ENCODE measurements at places on chromosomes 4 and X.

- no peak for DNase-seq
Observed at GRCh38 chr4:85938062-85938461, 421.8 kb downstream of the MAPK10 start.

DNA sequence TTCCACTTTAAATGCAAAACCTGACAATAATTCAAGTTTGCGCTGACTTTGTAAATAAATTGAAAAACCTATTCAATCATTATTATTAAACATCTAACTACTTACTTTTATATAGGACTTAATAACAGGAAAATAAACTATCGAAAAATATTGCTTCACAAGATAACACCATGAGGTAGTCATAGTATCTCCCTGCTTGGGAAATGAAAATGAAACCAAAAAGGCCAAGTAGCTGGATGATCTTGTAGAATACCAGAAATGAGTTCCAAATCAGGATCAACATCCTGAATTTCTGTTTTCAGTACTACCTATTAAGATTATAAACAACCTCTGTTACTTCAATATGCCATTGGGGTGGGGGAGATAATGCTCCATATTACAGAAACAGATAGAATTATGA, 58.9 kb downstream of the CHIC2 start:
- no peak for DNase-seq

GRCh38 chr4:1041147-1041935, 29.9 kb downstream of the FGFRL1 start:
- DNase-seq, result no peak

DNA sequence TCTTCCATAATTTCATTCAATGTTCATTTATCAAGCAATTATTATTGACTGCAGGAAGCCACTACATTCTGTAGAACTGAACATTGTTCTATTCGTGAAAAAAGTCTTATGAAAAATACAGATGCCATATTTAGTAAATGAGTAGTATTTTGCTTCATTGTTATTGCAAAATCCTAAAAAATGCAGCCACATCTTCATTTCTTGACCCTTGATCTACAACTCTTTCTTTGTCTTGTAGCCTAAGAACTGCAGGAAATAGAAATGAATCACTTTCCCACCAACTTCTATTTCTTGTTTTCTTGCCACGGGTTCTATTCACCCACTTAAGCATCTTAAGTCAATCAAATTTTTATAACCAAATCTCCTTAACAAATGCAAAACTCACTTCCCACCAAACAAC, 63.3 kb downstream of the KCNIP4 start:
- DNase-seq, result no peak

DNA sequence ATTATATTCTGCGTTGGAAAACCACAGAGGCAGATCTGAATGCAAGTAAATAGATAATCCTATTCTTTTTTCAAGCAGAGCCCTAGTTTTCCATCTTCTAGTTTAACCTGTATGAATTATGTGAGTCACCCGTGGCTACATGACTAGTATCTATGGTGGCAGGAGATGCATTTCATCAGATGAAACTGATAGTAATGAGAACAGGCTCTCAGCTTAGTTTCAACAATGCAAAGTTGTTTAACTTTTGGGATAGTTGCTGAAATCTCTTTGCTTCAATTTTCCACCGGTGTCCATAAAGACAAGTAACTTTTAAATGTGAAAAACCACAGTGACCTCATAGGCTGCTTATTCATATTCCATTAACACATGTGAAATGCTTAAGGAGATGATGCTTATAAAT, 1317.4 kb upstream of the TENM3 start:
- no peak for DNase-seq

DNA sequence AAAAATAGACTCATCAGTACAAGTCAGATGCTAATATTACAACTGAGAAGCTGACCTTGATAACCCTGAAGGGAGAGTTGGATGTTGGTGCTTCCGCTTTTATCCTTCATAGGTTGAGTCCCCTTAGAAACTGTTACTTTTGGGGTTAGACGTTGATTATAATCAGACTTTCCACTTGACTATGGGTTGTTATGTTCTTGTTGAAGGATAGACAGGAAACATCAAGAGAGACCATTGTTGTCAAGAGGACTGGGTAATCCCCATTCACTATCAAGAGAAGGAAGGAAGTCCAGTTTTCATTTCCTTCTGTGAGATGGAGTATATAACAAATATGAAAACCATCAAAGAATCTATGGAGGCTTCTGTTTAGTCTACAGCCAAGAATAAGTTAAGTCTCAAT, 229.9 kb upstream of the AFF2 start:
- no peak for DNase-seq

GRCh38 chrX:148049441-148049840, 68.3 kb downstream of the FMR1NB start:
- peak; percentile 17 for DNase-seq

DNA sequence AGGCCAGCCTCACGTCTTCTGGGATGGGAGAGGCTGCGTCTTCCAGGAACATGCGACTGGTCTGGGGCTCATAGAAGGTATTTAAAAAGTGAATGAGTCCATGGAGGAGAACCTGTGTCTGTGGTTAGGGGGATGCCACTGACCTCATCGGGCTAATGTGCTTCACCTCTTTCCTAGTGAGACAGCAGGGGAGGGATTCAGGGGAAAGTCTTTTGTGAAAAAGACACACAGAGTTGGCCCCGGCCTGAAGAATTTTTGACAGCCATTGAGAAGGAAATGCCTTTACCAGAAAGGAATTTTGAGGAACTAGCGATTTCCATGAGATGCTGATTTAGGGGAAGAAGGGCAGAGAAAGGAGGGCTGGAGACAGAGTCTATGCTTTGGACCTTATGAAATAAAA, 11.0 kb upstream of the C4orf50 start:
- DNase-seq, result no peak

- DNase-seq, result no peak
Observed at GRCh38 chr4:111263836-111264235, 641.0 kb upstream of the PITX2 start.

Measured in NCI-H774 (cell line).